Globus pallidus (tissue), 1 donor: ENCODE measurements at places on chromosomes 5 and 9.

- no peak for DNase-seq
These were observed 140.7 kb upstream of the SLC44A1 start for GRCh38 chr9:105103776-105104175.

- no peak for DNase-seq
These were observed 122.8 kb upstream of the MAP3K1 start for GRCh38 chr5:56692359-56693219.

DNA sequence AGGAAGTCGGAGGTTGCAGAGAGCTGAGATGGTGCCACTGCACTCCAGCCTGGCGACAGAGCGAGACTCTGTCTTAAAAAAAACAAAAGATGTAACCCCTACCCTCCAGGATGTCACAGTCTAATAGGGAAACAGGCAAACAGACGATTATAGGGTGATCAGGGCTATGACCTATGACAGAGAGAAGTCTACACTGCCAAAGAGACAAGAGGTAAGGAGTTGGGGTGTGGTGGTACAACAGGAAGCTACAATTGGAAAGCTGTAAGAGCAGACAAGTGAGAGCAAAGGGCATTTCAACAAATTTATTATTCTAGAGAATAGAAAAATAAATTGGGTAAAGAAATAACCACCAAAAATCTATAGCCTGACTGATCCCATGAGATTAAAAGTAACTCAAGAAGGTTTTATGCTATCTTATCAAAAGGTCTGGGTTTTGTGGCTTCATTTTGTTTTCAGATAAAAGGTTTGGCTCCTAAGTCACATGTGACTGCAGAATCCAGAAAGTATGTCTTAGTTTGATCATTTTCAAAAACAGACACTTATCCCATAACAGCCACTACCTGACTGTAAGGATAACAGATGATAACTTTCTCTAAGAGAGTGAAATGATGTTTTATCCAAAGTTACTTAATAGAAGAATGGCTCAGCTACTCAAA lies 7.3 kb downstream of the CDC26 start:
- no peak for DNase-seq

- DNase-seq = peak; percentile 75
These were observed 44.5 kb upstream of the STK32A start for GRCh38 chr5:147190331-147190730.

- DNase-seq = no peak
These were observed 79.5 kb downstream of the TTC39B start for GRCh38 chr9:15227491-15227890.
